ENCODE measurements at places on chromosomes 2 and 18.

- DNase-seq, result no peak
Measured at GRCh38 chr18:51009072-51009471, 20.9 kb upstream of the SMAD4 start.

DNA sequence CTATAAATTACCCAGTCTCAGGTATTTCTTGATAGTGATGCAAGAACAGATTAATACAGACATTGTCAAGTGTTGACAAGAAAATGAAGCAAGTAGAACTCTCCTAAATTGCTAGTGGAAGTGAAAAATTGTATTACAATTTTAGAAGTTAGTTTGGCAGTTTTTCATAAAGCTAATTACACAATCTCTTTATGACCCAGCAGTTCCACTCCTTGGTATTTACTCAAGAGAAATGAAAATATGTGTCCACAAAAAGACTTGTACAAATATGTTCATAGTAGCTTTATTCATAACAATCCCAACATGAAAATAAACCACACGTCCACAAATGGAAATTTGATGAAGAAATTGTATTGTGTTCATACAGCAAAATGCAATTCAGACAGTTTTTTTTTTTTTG lies 49.4 kb downstream of the PDE1A start:
- DNase-seq, result no peak

DNA sequence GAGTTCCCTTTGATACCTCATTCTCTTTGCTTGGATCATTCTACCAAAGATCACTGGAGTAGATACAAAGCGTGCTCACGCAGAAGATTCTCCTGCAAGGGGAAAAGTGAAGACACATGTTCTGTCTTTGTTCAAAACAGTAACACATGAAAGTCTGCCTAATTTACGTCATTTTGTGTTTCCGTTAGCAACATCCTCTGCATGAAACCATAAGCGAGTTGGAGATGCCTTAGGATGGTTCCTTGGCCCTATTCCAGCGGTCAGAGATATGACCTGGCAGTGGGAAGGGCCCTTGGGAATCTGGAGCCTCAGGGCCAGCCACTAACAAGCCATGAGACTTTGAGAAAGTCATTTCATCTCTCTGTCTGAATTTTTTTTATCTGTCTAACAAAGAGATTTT lies 180.9 kb upstream of the TWIST2 start:
- DNase-seq, result no peak

- DNase-seq, result peak; percentile 2
Measured at GRCh38 chr18:54392543-54393023, 34.9 kb downstream of the C18orf54 start.

- DNase-seq, result no peak
Measured at GRCh38 chr2:206062724-206063123, 23.2 kb downstream of the INO80D start.

DNA sequence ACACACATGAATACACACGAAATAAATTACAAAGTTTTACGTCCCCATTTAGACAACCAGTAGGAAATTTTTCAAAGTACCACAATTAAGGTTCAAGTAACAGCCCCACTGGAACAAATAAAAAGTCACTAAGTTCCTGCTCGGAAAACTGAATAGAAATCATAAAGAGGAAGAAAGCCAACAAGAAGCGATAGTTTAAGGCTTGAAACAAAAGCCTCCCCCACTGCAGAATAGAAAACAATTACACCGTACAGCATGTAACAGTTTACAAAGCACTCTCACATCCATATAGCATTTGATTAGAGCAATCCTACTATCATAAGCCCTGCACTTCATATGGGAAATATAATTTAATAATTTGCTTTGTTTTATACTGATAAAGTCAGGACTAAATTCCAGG lies 15.5 kb downstream of the KLF7 start:
- DNase-seq, result no peak

DNA sequence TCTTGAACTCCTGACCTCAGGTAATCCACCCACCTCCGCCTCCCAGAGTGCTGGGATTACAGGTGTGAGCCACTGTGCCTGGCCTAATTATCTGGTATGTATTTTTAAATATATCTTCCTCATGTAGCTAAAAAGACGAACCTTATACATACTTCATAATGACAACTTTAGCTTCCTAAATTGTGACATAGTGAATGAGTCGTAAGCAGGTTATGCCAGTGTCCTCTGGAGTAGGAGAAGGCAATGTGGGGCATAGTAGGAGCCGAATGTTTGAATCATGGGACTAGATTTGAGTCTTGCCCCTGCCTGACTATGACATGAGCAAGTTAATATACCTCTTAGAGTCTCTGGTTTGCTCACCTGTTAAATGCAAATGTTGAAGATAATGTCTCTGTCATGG lies 95.8 kb upstream of the FOSL2 start:
- DNase-seq, result no peak

GRCh38 chr2:2014251-2014771 lies 270.0 kb upstream of the PXDN start:
- DNase-seq, result no peak

DNA sequence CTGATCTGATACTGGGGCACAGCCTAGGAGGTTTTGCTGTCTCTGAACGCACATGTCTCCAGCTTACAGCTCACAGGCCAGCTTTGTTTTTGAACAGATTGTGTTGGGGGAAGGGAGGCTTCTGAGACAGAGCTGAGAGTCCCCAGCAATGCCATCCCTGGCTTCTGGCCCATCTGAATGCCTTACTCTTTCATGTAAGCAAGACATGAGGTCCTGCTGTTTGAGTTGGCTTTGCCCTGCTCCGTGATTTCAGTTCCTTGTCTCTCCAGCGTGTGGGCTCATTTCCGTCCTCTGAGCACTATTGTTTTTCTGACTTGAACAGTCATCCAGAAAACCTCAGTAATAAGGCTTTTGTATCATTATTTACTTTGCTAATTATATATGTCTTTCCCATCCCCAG lies 194.9 kb upstream of the TNP1 start:
- DNase-seq, result no peak

DNA sequence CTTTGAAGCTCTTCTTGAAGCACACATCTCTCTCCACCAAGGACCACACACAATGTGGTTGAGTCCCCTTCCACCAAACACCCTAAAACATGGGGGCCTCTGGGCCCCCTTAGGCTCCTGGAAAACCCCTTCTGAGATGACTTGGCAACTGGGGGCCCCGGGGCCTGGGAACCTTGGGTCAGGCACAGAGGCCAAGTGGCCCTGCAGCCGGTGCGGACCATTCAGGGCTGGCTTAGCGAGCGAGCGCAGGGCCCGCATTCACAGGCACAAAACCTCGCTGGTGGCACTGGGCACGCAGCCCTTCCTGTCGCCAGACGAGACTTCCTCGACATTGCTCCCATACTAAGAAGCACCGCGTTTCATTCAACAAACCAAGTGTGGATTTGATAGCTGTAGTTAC lies 111.2 kb upstream of the ID2 start:
- DNase-seq, result no peak

GRCh38 chr18:13703899-13704298 lies 22.5 kb downstream of the FAM210A start:
- DNase-seq, result no peak

DNA sequence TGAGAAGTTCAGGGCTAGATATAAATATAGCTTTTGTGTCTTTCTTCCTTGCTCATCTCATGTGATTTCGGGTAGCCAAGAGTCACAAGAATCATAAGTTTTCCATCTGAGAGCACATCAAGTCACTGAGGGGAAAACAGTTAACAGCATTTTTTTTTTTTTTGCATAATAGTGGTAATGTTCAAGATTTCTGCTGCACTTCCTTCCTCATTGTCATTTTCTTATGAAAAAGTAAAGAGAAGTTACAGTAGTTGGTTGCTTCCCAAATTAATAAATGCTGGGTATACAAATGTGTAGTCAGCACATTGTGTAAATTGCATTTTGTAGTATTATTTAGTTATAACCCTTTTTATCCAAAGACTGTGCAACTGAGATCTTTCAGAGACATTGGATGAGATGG lies 93.6 kb downstream of the ZEB2 start:
- no peak for DNase-seq

DNA sequence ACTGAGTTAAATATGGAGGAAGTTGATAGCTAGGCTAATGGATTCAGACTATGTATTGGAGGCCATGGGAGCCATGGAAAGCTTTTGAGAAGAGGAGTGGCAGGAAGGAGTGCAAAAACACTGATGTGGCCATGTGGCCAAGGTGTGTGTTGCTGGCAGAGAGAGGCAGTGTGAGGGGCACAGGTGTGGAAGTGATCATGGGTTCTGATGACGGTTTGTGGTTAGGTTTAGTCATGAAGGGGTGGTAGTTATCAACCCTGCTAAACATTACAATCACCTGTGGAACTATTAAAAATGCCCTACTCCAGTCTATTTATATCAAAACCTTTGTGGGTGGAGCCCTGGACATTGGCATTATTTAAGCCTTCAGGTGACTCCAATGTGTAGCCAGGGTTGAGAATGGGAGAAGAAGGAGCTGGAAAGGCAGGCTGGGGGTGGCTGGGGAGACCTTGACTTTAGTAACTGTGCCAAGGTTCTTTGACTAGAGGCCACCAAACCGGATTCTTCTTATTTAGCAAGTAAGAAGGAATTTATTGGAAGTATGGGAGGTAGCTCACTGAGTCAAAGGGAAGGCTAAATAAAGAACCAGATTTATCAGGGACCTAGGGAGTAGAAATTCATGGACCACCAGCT lies 13.5 kb downstream of the GPR39 start:
- no peak for DNase-seq

- DNase-seq, result no peak
Measured at GRCh38 chr2:24203787-24204150, 28.9 kb downstream of the FAM228A start.

GRCh38 chr2:3645745-3646389 lies 12.1 kb upstream of the ALLC start:
- no peak for DNase-seq

DNA sequence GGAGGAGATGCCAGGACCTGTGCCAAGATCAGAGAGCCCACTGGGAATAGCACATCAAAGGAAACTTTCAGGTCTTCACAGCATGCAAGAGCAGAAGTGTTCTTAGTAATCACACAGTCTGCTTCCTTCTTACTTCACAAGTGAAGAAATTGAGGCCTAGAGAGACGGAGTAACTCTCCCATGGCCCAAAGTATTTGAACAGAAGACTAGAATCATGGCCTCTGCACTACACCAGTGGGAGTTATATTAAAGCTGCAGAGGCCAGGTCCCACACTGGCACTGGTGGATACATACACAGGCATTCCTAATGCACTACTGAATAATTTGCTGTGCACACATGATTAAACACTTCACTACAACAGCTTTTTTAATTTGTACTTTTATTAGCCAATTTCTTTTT lies 107.6 kb upstream of the RMP24 start:
- DNase-seq, result no peak

DNA sequence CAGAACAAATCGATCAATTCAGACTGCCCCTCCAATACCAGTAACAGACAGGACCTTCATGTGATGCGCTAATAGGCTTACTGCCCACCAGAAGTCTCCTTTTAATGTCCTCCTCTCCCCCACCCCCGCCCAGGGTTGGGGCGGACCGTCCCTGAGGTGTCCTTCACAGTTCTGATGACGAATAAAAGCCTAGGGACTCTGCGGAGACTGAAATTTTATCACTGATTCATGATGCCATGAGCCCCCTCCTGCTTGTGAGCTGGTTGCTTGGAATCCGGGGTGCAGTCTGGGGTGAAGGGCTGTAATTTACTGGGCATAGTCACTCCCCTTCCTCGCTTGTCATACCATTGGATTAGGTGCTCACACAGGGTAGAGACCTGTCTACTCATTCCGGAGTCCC lies 42.3 kb downstream of the B3GNT2 start:
- DNase-seq, result no peak

DNA sequence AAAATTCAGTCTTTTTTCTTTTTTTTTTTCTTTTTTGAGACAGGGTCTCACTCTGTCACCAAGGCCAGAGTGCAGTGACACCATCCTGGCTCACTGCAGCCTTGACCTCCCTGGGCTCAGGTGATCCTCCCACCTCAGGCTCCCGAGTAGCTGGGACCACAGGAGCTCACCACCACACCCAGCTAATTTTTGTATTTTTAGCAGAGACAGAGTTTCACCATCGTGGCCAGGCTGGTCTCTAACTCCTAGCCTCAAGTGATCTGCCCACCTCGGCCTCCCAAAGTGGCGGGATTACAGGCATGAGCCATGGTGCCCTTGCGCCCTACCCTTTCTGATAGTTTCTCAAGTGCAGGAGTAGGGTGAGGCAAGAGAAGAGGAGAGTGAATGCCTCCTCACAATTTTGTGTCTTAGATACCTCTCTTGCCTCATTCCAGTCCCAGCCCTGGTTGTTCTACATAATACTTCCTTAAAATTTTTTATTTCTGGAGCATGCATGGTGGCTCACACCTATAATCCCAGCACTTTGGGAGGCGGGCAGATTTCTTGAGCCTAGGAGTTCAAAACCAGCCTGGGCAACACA lies 68.2 kb upstream of the CAB39 start:
- DNase-seq, result no peak

GRCh38 chr2:191173206-191173605 lies 22.4 kb upstream of the STAT4 start:
- no peak for DNase-seq

Data from activated CD4-positive, alpha-beta T cell treated with anti-CD3 and anti-CD28 coated beads for 4 hours (primary cell).